ENCODE measurements at places on chromosomes 7 and 10.

DNA sequence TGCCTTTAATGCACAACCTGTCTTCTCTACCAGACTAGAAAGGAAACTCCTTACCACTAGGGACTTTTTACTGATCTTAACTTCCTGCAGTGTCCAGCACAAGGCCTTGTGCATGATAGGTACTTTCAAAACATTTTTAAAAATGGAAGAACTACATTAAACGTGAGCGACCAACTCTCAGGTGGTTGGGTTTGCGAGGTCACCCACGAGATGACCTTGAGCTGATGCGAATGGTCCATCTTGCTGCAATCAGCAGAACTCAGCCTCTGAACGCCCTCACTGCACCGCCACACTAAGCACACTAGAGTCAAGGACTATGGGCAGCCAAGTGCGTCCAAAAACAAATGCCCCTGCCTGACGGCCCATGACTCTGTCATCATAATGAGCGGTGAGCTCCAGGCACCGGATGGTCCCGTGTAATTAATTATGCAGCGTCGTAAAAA is 34.9 kb upstream of the PTF1A start:
- DNase-seq: no peak

- no peak for DNase-seq
Measured at GRCh38 chr10:12777840-12778585, 223.5 kb downstream of the CCDC3 start.

DNA sequence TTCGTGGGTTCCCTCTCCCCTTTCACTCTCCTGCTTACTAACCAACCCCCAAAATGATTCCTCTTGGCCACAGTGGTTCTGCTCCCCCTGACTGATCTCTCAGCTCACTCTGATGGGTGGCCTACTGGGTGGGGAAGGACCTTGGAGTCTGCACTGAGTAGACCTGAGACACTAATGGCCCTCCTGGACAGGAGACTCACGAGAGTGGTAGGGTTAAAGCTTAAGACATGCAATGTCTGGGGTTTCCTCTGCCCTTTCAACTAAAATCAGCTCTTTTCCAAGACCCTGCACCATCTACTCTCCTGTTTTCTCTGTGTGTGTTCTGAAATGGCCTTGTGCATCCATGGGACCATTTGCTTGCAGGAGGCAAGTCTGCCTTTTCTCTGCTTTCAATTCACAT is 631.4 kb downstream of the ACTR3B start:
- DNase-seq: no peak

GRCh38 chr7:41059796-41060195 is 643.1 kb downstream of the INHBA start:
- DNase-seq: no peak

GRCh38 chr7:132321387-132321786 is 254.9 kb downstream of the PLXNA4 start:
- no peak for DNase-seq
